SIG-M5 (cell line): ENCODE measurements at places on chromosomes 11 and 22.

DNA sequence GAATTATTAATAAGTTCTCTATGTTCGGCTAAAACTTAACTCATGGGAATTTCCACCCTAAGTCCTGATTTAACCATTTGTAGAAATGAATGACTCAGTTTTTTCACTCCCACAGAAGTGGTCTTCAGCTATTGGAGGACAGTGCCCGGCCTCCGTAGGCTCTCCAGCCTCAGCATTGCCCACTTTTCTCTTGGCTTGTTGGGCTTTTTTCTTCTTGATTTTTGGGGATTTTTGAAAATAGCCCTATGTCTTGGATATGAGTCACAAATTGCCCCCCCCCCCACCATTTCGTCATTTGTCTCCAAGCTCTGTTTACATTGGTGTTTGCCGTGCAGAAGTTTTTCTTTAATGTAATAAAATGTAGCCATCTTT is 66.7 kb downstream of the PACS1 start:
- no peak for DNase-seq

DNA sequence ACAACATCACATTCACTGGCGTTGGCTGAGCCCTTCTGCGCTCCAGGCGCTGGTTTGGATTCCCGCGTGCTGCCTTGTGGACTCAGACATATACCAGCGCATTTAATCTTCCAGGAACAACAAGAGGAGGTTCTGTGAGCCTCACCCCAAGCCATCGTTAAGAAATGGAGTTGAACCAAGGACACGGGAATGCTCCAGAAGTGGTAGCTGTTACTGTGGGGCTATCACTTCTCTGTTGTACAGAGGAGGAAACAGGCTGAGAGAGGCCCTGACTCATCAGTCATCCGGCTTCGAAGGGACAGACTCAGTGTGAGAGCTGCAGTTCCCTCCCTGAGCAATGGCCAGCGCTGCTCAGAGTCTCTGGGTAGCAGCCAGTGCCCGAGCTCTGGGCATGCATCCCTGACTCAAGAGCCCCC is 291.3 kb downstream of the TBC1D22A start:
- no peak for DNase-seq

- no peak for DNase-seq
Observed at GRCh38 chr22:27309697-27310096, 491.9 kb downstream of the MN1 start.

DNA sequence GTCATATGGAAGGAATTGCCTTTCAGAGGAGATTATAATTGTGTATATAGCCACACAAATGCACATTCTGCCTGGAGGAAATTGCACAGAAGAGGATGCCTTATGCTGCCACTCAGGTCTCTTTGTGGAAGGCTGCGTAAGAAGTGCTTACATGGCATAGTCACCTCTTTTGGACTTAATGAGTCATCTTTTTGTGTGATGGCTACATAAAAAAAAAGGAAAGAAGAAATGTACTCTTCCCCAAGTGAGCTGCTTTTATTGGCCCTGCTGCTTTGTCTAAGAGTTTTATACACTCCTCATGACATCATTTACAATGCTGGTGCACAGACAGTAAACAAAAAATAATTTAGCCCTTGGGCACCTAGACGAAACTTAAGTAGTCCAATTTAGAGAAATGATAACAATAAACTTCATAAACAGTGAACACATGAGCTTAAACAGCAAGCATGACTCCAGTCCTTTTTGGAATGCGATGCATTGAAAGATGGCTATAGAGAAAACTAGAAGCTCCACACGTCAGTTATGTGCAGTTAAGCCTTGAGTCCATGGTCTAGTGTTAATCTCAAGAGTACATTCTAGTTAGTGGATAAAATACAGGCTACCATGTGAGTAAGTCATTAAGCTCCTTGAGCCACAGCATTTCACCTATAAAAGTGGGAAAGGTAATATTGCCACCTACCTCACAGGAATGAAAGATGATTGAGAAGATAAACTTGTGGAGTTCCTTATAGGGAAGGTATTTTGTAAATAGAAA is 12.0 kb downstream of the CSTPP1 start:
- no peak for DNase-seq

DNA sequence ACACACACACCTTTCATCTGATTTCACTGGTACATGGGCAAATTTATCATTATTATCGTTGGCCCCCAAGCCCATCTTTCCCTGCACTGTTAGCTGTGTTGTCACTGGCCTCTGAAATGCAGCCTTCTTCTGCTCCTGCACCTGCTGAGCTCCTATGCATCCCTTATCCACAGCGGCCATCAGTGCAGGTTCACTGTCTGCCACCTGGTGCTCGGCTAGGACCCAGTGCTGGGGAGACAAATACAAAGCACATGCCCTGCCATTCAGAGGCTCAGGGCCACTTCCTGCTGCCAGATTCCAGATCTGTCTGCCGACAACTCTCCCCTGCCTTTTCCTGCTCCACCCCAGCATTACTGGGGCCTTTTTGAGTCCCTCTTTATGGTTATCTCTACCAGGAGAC is 1205.4 kb downstream of the TBC1D22A start:
- DNase-seq: no peak

DNA sequence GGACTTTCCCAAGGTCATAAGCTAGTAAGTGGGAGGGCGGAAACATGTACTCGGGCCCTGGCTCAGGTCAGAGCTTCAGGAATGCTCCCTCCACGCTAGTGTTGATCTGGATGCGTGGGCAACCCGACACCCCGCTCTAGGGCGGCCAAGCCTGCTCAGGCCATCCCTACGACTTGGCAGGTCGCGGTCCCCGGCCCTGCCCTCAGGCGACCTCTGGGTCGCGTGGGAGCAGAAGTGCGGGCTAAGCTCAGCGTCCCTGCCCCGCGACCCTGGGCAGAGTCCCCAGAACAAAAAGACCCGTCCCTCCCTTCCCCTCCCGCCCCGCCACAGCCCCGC is 781 bp upstream of the TEF start:
- no peak for DNase-seq

GRCh38 chr11:72426758-72427157 is 7.6 kb downstream of the CLPB start:
- no peak for DNase-seq

DNA sequence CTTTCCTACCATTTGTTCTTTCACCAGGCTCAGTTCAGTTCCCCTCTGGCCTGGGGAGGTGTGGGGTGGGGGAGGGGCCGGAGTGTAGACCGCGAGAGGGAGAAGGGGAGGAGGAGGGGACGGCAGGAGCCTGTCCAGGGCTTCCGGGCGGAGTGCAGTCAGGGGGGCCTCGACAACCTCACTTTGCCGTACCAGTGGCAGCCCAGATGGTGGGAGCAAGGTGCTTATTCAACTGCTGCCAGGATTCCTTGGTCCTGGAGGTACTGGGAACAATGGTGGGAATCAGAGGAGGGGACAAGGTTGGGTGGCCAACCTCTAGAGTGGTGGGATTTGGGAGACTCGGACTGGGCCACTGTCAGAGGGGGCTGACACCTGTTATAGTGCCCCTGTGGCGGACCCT is 1.2 kb downstream of the BACE1 start:
- no peak for DNase-seq

GRCh38 chr11:72758690-72759389 is 6.6 kb upstream of the ARAP1 start:
- no peak for DNase-seq

DNA sequence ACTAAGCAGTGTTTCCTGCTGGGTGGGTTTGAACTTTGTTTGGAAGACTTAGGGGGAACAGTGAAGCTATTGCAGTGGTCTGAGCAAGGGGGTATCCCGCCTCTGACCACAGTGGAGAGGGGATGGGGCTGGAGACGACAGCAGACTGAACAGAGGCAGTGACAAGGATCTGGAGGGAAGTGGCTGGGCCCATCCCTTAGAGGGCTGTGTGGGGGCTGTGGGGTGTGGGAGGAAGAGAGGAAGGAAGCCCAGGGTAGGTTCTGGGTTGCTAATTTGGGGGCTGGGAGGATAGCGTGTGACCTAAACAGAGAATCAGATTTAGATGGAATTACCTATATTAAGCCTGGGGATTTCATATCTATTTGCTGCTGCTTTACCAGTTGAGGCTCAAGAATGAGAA is 70.7 kb downstream of the BMAL1 start:
- no peak for DNase-seq

DNA sequence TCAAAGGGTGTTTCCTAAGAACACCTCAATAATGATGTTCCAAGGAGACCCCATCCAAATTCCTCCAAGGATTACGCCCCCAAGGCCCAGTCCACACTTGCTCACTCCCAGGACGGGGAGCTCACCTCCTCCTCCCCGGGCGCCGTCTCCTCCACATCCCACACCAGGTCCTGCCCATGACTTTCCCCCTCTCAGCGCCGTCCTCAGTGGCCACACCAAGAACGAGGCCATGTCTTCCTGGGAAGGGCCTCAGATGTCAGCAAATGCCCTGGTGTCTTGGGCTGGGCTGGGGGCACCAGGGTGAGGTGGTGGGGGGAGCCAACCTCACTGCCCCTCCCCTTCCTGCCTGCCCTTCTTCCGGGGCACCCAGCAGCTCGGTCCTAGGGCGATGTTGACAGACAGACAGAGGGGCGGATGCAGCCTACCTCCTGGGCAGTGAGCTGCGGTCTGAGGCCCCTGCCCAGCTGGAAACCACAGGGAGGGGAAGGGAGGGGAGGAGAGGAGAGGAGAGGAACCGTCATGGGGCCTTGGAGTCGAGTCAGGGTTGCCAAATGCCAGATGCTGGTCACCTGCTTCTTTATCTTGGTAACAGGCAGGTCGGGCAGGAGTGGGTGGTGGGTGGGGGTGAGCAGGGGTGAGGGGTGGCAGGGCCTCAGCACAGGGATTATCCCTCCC is at the start of the genes C11orf21 and TSPAN32:
C11orf21 (minus strand) TSS at position 288 of the 675 bp plus-strand sequence; CDS start at position 178, 110 bp downstream.
TSPAN32 (plus strand) TSS at position 383 of the 675 bp plus-strand sequence; CDS start at position 520, 137 bp downstream.
- DNase-seq: peak; percentile 38

DNA sequence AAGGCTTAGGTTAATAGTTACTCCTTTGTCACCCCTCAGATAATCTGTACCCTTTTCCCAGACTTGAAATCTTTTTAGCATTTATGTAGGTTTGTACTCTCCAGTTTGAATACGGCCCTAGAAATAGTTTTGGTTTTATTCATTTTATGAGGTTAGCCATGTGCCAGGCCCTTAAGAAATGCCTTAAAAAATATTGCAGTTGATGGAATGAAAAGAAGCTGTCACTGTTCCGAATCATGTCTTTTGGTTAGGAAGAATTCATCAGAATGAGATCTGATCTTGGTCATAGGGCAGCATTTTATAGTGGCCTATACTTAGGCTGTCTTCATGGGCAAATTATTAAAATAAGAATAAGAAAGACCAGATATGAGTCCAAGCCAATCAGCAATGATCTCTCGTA is 14.8 kb upstream of the PRSS23 start:
- no peak for DNase-seq

DNA sequence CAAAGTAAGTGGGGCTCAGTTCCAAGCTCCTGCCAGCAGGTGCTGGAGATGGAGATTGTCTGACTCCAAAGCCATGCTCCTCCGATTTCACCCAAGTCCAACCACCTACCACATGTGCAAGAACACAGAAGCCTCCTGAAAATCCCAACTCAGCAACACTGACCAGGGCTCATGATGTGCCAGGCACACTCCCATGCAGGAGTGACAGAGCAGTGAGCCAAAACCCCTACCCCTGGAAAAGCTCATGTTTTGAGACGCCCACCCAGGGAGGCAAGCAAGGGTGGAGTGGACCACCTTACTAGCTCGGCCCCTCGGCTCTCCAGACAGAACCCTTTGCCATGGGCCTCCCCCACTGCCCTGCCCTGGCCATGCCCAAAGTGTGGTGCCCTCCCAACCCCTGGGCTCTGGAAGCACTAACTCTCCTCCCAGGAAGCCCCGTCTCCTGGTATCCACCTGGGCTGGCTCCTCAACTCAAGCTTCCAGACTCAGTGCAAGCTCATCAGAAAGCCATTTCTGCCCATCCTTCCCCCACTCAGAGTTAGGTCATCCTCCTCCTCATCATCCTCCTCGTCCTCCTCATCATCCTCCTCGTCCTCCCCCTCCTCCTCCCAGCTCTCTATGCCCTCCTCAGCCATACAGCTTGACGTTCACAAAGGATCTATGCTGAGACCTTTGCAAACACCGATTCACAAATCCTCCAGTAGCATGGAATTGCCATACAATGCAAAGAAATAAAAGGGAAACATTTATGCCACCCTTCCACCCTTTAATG is 154.9 kb downstream of the MPPED1 start:
- DNase-seq: no peak

DNA sequence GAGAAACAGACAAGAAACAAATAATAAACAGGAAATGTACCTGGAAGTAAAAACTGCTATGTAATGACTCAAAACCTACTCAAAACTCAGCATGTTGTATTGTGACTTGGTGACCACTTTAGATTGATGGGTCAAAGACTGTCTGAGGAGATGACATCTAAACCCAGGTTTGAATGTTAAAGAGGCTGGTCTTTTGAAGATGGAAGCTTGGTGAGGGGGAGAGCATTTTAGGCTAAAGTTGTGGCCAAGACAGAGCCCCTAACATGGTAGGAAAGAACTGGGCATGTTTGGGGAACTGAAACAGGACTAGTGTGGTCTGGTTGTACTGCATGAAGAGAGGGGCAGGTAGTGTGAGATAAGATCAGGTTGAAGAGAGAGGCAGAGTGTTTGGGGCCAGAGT is 85.3 kb upstream of the MYO18B start:
- DNase-seq: no peak

DNA sequence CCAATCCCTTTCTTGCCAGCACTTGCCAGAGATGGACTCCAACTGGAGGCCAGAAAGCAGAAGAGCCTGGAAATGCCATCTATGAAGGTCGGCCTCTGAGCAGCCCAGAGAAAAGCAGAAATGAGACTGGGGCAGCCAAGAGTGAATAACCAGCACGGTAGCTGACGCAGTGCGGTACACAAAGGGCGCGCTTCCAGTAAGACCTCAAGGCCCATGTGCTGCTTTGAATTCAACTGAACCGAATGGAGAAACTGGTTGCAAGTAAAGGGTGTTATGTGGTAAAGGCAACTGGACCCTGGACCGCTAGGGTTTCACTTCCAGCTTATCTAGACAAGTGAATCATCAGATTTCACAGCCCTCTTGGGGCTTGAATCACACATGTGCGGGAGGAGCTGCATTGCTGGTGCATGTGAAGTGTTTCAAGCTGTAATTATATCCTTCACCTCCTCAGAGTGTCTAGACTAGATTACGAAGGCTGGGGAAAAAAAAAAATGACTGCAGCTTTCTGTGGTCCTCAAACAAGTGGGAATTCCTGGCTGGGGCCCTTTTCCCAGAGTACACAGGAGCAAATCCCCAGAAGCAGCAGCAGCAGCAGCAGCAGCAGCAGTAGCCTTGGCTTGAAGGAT is 128.9 kb downstream of the CCDC34 start:
- no peak for DNase-seq

GRCh38 chr22:25193130-25193529 is 6.5 kb upstream of the CRYBB3 start:
- DNase-seq: no peak

GRCh38 chr11:68315171-68315920 is 3.0 kb downstream of the LRP5 start:
- no peak for DNase-seq
